Fibroblast of upper back skin (primary cell): ENCODE measurements at places on chromosomes 2 and 18.

- no peak for DNase-seq
Measured at GRCh38 chr18:34219651-34220050, 5.1 kb downstream of the NOL4 start.

DNA sequence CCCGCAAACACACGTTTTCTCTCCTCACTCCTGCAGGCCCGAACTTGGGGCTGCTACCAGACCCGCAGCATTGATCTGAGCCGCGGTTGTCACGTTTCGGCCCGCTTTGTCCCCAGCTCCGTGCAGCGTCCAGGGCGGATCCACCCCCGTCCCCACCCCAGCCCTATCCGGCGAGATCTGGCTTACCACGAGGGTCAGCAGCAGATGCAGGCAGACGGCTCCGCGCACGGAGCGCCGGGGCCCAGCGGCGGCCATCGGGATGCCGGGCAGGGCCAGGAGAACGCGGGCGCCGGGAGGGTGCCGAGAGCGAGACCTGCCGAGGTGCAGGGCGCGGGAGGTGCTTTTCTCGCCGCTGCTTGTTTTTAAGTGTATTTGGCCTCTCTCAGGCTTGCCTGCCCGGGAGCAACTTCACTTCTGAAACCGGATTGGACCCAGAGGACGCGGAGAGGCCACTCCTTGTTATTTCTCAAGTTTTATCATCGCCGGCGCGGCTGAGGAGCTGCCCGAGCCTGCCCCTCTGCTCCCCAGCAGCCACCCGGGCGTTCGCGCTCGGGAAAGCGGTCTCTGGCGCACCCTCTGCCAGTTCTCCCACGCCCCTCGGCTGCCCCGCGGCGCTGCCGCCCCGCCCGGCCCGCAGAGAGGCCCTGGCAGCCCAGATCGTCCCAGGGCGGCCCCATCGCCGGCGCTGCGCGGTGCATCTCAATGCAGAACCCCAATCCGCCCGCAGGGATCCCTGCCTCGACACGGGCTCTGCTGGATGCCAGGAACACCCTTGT, at the start of gene DSC3:
Gene DSC3, minus strand, starts transcription at position 337 of the 776 bp plus-strand sequence. Its CDS starts 82 bp downstream, at position 255.
- DNase-seq = no peak

DNA sequence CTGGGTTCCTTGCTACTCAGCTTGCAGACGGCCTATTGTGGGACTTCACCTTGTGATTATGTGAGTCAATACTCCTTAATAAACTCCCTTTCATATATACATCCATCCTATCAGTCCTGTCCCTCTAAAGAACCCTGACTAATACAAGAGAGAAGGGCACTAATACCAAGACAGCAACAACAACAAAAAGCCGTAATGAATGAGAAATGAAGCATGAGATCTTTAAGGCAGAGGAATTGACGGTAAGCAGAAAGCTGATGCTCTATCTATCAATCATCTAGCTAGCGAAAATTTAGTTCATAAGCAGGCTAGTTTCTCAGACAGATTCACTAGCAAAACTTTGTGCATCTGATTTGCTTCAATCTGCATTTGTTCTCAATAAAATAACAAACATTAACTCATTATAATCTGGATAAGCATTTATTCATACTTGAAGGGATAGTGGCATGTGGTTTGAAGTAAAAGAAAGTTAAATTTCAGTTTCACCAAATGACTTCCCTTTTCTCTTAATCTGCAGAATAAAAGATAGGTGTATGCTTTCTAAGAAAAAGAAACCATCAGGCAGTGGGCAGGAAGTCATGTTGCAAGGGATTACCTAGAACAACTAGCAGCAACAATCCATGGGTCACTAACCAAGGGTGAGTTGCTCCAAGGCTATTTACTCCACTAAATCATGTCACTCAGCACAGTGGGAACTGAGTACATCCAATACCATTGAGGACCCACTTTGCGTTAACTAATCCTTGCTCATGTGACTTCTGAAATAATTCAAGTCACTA, 376.5 kb downstream of the TMEM182 start:
- DNase-seq = no peak

DNA sequence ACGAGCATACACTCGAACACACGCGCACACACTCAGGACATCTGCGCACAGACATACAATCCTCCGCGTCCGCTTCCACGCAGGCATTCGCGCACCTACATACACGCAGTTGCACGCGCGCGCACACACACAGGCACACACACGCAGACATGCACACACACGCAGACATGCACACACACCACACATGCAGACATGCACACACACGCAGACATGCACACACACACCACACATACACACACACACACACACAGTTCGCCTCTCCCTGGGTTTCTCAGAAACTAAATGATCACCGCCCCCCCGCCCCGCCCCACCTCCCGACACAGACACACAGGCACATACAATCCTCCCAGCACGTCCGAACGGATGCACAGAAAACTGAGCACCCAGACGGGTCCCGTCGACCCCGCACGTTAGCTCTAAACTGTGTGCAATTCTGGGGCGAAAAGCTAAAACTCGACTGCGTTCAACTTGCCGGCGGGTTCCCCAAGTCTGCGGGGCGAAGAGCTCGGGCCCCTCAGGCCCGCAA, 1.0 kb downstream of the EPHA4 start:
- no peak for DNase-seq

GRCh38 chr2:241770936-241771285, 5.7 kb upstream of the GAL3ST2 start:
- DNase-seq = no peak

- DNase-seq = no peak
Measured at GRCh38 chr2:237549643-237550415, 16.5 kb upstream of the PRLH start.

DNA sequence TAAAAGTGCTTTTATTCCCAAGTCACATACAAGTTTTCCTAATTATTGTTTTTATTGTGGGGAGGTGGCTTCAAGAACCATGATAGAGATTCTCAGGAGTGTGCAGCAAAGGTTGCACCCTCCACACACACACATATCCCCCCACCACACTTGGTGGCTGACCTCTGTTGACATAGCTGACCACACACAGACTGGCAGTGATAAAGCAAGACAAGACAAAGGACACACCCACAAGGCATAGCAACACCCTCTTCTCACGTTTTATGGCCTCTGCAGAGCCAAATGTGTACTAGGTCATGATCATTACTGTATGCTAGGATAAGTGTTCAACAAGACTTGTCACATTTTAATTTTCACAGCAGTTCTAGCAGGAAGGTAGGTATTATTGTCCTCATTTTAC, 143.0 kb upstream of the EPC2 start:
- DNase-seq = no peak
